ENCODE measurements at places on chromosomes 16 and 17.

DNA sequence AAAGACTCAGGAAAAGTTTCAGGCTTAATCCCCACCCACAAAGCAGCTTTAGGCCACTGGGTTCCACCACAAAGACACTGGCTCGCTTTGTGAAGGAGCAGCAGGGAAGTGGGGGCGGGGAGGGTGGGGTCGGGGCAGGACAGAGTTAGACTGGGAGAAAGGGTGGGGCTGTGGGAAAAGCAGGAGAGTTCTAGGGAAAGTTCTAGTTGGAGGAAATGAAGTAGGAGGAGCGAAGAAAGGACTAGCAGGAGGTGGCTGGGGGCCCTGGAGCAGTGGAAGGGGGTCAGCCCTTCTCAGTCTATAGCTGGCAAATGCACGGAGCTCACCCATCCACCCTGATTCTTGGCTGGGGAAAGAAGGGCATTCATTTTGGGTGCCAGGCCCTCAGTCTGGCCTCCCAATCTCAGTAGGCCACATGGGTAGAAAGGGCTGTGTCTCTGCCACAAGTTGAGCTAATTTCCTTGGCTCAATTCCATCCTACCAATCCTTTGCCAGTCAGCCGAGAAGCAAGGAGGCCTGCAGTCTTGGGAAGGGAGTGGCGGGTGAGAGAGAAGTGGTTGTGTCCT is 4.6 kb downstream of the INPP5K start:
- no peak for DNase-seq

- DNase-seq, result no peak
Measured at GRCh38 chr16:54847207-54847606, 83.5 kb upstream of the IRX5 start.

DNA sequence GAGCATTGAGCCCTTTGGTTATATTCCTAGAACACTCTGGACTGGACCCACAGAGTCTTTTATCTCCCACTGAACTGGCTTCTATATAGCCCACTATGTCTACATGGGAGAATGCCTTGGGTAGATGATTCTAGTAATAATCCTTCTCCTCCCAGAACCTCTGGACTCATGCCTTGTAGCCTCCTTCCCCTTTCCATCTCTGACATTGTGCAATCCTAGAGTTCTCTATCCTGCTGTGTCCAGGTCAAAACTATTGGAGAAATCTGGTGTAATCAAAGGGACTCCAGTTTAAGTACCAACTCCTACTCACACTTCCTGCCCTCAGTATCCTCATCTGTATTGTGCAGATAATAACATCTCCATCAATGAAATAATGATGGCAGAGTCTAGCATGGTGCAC is 9.1 kb downstream of the RCVRN start:
- no peak for DNase-seq

GRCh38 chr16:55834049-55834448 is 1.2 kb upstream of the CES1 start:
- DNase-seq, result no peak
